ENCODE measurements at places on chromosomes 2 and 18.
A peak's percentile ranks its signal among the peaks of the same experiment; 100 is the strongest.

DNA sequence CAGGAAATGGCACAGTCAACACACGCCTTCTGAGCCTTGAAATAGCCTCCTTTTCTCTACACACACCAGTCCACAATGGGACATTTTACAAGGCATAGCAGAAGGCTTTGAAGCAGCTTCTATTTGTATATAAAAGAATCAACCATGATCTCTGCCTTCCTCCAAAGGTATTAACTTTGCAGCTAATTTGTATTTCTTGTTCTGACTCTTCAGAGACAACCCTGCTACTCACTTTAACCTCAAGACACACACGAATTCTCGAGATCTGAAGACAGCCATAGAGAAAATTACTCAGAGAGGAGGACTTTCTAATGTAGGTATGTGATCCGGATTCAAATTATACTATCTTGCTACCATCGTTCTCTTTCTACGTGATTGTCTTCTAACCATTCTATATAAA, 104.6 kb downstream of the VIT start:
- H3K27ac ChIP-seq: no peak overlapping the region
- DNase-seq: no peak
- no peak overlapping the region for H3K4me3 ChIP-seq
- 0 out of 3 replicates have a peak, but pooled peaks cover 3% of the 10 kb centered on the region for H3K4me1 ChIP-seq
- peaks cover 20% of the 10 kb centered on the region for H3K27me3 ChIP-seq

DNA sequence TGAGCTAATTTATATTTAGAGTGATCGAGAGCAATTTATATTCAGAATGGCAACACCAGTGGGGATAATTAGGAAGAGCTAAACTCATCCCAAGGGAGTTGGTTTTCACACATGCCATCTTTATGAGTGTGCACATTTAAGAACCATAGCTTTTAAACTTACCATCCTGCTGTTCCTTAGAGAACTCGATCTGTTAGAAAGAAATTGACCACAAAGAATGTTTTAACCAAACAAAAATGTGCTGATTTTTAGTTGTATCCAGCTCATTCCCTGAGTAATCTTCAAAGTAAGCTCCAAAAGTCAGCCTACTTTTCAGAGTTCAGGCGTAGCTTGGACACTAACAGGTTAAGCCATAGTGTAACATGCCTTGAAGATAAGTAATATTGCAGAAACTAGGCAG, 12.6 kb downstream of the MYL1 start:
- no peak overlapping the region for H3K4me3 ChIP-seq
- DNase-seq: no peak
- no peak overlapping the region for H3K27ac ChIP-seq
- H3K36me3 ChIP-seq: no peaks in the 10 kb centered on the region
- H3K27me3 ChIP-seq: no peaks in the 10 kb centered on the region

GRCh38 chr18:62366992-62367391, 41.9 kb downstream of the TNFRSF11A start:
- H3K36me3 ChIP-seq: no peaks in the 10 kb centered on the region
- H3K4me1 ChIP-seq: no peaks in the 10 kb centered on the region
- no peak overlapping the region for H3K27ac ChIP-seq
- peaks cover 15% of the 10 kb centered on the region for H3K27me3 ChIP-seq
- DNase-seq: no peak

GRCh38 chr18:48670751-48671560, 132.1 kb downstream of the CTIF start:
- no peak for DNase-seq
- H3K4me3 ChIP-seq: no peak overlapping the region
- H3K27me3 ChIP-seq: no peaks in the 10 kb centered on the region
- H3K27ac ChIP-seq: no peak overlapping the region
- H3K36me3 ChIP-seq: no peaks in the 10 kb centered on the region
- H3K4me1 ChIP-seq: no peaks in the 10 kb centered on the region

GRCh38 chr2:231387904-231388724, 7.4 kb upstream of the B3GNT7 start:
- H3K27ac ChIP-seq: no peak overlapping the region
- no peaks in the 10 kb centered on the region for H3K4me1 ChIP-seq
- peaks cover 39% of the 10 kb centered on the region for H3K27me3 ChIP-seq
- no peak for DNase-seq
- no peaks in the 10 kb centered on the region for H3K36me3 ChIP-seq

- no peak overlapping the region for H3K4me3 ChIP-seq
- no peaks in the 10 kb centered on the region for H3K36me3 ChIP-seq
These were observed 39.1 kb downstream of the OSBPL6 start for GRCh38 chr2:178233428-178233827.

DNA sequence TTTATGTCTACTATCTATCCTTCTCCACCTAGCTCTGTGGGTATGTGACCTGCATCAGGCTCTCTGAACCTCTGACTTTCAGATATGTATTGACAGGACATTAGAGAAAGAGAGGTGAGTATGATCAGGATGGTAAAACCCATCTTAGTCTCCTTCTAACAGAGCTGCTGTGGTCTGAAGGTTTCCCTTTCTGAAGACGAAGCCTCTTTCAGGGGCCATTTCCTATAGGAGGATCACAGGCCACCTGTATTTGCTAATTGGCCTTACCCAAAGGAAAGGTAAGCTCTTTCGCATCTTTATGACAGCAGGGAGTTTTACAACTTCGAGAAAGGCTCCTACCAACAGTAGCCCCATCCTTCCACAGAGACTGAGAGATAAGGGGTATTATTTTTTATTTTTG, 442.9 kb downstream of the KCNJ3 start:
- H3K4me3 ChIP-seq: no peak overlapping the region
- DNase-seq: no peak
- H3K27me3 ChIP-seq: no peaks in the 10 kb centered on the region

- no peaks in the 10 kb centered on the region for H3K4me1 ChIP-seq
- no peaks in the 10 kb centered on the region for H3K36me3 ChIP-seq
- no peaks in the 10 kb centered on the region for H3K27me3 ChIP-seq
- DNase-seq: no peak
- no peak overlapping the region for H3K27ac ChIP-seq
These were observed 23.7 kb upstream of the ACKR3 start for GRCh38 chr2:236545814-236546480.

DNA sequence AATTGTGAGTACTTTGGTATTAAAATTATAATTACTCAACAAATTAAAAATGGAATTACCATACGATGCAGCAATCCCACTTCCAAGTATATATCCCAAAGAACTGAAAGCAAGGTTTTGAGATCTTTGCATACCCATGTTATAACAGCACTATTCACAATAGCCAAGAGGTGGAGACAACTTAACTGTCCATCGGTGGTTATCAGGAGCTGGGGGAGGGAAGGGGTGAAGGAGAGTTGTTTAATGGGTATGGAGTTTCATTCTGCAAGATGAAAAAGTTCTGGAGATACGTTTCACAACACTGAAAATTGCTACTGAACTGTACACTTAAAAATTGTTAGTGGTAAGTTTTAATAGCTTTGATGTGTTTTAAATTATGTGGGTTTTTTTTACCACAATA, 25.7 kb downstream of the RAB10 start:
- H3K4me1 ChIP-seq: peaks cover 34% of the 10 kb centered on the region
- peak overlapping the region; percentile 43 for H3K27ac ChIP-seq
- H3K4me3 ChIP-seq: no peak overlapping the region
- H3K36me3 ChIP-seq: peaks cover 37% of the 10 kb centered on the region

DNA sequence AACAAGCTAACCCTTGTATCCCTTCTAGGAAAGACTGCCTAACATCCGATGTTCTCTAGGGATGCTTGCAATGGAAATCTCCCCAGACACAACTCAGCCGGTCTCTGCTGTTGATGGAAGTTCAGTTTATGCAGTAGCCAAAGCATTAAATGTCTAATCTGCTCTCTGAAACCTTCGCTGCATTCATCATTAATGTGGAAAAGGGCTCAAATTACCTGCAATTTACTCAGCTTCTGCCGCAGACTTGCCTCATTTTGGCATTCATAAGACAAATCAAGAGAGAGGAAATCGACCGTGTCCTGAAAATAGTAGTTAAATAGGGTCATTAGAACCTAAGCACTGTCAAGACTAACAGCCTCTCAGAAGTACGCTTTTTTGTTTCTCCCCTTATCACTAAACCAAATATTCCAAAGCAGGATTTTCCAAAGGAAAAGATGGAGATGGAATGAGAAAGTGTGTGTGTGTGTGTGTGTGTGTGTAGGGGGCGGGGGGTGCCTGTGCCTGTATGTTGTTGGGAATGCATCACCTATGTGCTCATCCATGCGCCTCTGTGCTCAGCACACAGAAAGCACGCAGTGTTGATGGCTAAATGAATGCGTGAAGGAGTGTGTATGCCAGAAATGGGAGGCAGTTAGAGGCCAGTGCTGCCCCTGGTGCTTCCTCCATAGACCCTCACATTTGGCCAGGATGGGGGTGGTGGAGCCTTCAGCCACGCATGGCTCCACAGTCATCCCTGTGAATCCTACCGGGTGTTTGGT, 7.4 kb downstream of the LCT start:
- peaks cover 45% of the 10 kb centered on the region for H3K27me3 ChIP-seq
- peaks cover 5% of the 10 kb centered on the region for H3K4me1 ChIP-seq
- no peak overlapping the region for H3K27ac ChIP-seq
- no peaks in the 10 kb centered on the region for H3K36me3 ChIP-seq
- no peak overlapping the region for H3K4me3 ChIP-seq

- no peak overlapping the region for H3K4me3 ChIP-seq
- H3K27me3 ChIP-seq: no peaks in the 10 kb centered on the region
- peaks cover 35% of the 10 kb centered on the region for H3K4me1 ChIP-seq
- peaks cover 45% of the 10 kb centered on the region for H3K36me3 ChIP-seq
These were observed 10.0 kb downstream of the HK2 start for GRCh38 chr2:74843899-74844298.
